Sigmoid colon (tissue), 7 donors: ENCODE measurements at places on chromosomes 16 and 17.

DNA sequence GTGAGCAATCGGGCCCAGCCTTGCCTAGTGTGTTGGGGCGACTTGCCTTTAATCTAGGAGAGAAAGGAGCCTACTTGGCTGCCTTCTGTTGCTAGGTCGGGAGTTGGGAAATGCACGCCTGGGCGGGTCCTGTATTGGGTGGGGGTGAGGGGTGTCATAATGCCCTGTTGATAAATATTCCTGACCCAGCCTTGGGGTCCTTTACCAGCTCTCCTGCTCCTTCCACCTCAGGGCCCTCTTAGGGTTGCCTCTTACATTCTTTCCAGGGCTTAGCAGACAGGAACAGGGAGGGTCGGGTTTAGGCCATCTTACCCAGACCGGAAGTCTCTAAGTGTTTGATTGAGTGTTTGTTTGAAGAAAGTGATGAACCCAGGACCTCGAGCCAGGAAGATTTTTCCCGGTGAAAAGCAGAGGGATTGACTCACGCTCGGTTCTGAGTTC is 112.9 kb downstream of the SEC14L1 start:
- no peaks in the 10 kb centered on the region for H3K4me1 ChIP-seq
- H3K27ac ChIP-seq = no peak overlapping the region
- no peaks in the 10 kb centered on the region for H3K36me3 ChIP-seq
- no peak for DNase-seq
- no peaks in the 10 kb centered on the region for H3K27me3 ChIP-seq

GRCh38 chr16:83441517-83441916 is 366.3 kb upstream of the HSBP1 start:
- H3K36me3 ChIP-seq = no peaks in the 10 kb centered on the region
- no peak overlapping the region for H3K4me3 ChIP-seq

DNA sequence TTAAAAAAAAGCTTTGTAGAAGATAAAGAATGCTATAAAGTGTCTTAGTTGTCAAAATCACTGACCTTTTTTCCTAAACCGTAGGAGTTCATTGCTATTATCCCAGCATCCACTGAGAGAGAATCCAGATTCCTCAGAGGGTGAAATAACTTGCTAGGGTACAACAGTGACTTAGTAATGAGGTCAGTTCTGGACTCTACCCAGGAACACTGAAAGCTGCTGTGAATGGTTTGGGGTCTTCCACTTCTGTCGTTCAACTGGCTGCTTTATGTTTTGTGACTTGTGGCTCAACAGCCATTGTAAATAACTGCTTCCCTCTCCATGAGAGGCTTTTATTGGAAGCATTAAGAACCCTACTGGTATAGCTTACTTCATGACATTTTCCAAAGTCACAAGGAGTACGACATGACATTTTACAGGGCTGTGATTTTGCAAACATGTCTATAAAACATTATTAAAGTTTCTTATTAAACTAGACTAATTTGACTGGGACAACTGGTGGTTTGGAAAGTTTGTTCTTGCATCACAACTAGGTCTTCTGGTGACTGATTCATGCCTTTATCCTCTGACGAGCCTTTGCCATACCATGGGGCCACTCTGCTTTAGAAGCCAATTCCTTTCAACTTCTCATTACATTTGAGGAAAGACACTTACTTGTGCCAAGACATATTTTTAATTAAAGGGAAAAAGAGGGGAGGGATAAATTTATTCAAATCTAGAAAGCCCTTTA is 92.2 kb upstream of the CDH11 start:
- no peaks in the 10 kb centered on the region for H3K27me3 ChIP-seq
- no peak for DNase-seq
- H3K27ac ChIP-seq = no peak overlapping the region
- H3K4me1 ChIP-seq = no peaks in the 10 kb centered on the region
- no peak overlapping the region for H3K4me3 ChIP-seq
- H3K36me3 ChIP-seq = no peaks in the 10 kb centered on the region

DNA sequence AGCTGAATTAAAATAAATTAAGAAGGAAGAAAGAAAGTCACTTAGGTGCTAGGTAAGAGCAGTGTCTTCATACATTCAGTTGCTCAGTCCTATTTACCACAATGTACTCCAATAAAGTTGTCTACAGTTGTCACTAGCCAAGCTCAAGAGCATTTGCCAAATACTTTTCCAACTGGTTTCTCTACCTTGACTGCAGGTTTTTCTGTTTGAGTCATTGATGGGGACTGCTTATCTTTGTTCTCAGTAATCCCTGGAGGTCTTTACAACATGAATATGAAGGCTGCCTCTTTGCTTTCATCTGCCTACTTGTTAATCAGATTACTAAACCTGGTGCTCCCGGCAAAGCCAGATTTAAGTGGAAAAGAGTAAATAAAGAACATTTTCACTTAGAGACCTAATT is 64.6 kb upstream of the CLEC18B start:
- no peaks in the 10 kb centered on the region for H3K27me3 ChIP-seq
- no peak overlapping the region for H3K4me3 ChIP-seq

DNA sequence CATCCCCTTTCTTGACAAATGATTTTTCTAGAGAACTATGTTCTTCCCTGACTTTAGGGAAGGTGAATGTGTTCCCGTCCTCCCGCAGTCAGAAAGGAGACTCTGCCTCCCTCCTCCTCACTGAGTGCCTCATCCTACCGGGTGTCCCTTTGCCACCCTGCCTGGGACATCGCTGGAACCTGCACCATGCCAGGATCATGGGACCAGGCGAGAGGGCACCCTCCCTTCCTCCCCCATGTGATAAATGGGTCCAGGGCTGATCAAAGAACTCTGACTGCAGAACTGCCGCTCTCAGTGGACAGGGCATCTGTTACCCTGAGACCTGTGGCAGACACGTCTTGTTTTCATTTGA is 7.4 kb downstream of the NAT9 start:
- no peak overlapping the region for H3K4me3 ChIP-seq
- DNase-seq = no peak
- H3K27me3 ChIP-seq = no peaks in the 10 kb centered on the region
- peaks cover 14% of the 10 kb centered on the region for H3K4me1 ChIP-seq

DNA sequence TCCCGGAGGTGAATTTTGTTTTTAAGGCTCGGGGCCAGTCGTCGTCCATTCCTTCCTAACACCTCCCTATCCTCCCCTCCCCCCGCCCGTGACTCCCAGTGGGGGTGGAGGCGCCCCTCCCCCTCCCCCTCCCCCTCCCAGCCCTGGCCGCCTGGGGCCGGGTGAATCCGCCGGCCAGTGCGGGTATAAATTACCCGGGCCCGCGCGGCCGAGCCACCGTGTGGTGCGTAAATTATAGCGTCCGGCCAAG is 2.0 kb upstream of the GSE1 start:
- no peaks in the 10 kb centered on the region for H3K36me3 ChIP-seq
- no peak for DNase-seq
- H3K4me1 ChIP-seq = peaks cover 93% of the 10 kb centered on the region
- no peaks in the 10 kb centered on the region for H3K27me3 ChIP-seq
- H3K27ac ChIP-seq = peak overlapping the region; percentile 95
- peak overlapping the region; percentile 51 for H3K4me3 ChIP-seq

- DNase-seq = no peak
- H3K4me1 ChIP-seq = no peaks in the 10 kb centered on the region
- no peaks in the 10 kb centered on the region for H3K27me3 ChIP-seq
- no peak overlapping the region for H3K4me3 ChIP-seq
- no peak overlapping the region for H3K27ac ChIP-seq
- H3K36me3 ChIP-seq = peaks cover 7% of the 10 kb centered on the region
Observed at GRCh38 chr16:88817785-88818574, 6.3 kb upstream of the APRT start.

- peaks cover 13% of the 10 kb centered on the region for H3K4me1 ChIP-seq
- DNase-seq = no peak
- no peaks in the 10 kb centered on the region for H3K36me3 ChIP-seq
- H3K27ac ChIP-seq = no peak overlapping the region
- H3K27me3 ChIP-seq = no peaks in the 10 kb centered on the region
Observed at GRCh38 chr17:6456914-6457687, 12.8 kb downstream of the PIMREG start.
